Globus pallidus (tissue), 1 donor: ENCODE measurements at places on chromosomes 6 and 20.
A peak's percentile ranks its signal among the peaks of the same experiment; 100 is the strongest.

DNA sequence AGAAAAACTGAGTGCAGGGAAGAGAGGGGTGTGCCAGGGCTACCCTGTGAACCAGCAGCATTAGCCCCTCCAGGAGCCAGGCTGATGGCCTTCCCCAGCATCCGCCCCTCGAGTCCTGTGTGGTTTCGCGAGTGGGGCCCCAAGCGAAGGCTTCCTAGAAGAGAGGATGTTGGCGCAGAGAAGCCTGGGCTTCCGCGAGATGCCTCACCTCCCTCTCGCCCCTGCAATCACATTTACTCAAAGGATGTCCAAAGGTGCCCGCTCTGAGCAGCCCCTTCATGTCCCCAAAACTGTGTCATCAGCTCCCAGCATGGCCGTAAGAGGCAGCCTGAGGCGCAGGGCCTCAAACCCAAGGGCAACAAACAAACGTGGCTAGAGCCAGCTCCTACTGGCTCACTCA is 111.7 kb downstream of the PREX1 start:
- DNase-seq, result no peak

DNA sequence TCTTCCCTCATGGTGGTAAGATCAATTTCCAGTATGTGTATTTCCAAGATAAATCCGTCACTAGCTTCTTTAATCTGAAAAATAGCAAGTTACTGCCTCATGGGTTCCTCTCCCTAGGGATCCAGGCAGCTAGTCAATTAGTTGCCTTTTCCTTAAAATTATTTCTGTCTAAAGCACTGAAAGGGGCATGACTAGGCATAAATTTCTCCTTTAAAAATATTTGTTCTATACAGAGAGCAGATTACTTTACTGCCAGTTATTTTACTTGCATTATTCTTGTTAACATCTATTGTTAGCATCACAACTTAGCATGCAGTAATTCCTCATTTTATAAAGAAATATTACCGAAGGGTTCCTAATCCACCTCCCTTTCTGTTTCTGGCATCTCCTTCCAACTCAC is 1.4 kb downstream of the MTCL3 start:
- DNase-seq, result no peak

GRCh38 chr20:58927490-58928061 is 53.5 kb upstream of the NELFCD start:
- DNase-seq, result no peak

- DNase-seq, result no peak
Measured at GRCh38 chr6:135577059-135577538, 79.6 kb upstream of the AHI1 start.

- DNase-seq, result no peak
Measured at GRCh38 chr6:15969236-15969778, 159.6 kb upstream of the MYLIP start.

DNA sequence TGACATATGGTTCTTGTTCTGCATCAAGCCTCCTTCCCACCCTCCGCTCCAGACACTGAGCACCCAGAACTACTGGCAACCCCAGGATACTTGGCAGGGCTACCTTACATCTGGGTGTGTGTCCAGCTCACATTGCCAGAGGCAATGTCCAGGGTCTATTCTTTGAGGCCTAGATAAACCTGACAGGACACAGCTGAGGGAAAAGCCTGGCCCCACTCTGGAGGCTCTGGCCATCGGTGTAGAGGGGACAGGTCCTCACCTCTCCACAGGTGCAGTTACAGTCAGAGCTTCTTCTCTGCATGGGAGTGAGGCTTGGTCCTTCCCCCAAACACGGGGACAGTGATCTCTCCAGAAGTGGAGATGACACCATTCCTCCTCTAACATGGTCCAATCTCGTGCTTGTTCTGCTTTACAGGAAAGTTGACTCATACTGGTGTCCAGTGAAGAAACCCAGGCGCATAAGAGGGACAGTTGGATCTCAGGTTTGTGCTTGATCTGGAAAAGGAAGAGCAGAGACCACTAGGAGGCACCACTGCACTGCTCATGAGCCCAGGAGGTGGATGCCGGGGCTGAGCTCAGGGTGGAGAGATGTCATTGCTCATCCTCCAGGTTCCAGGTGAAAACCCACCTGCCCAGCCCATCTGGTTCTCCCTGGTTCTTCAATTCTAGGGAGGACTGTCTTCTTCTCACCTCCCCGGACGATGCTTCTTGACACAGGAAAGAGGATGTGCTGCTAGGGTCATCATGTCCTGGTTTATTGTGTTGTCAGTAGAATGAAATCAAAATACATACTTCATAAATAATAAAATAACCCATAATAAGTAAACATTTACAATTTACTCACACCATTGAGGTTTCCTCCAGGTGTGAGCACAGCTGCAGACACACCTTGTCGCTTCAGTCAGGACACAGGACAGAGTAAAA is 14.7 kb downstream of the HLA-F start:
- DNase-seq, result peak; percentile 57

DNA sequence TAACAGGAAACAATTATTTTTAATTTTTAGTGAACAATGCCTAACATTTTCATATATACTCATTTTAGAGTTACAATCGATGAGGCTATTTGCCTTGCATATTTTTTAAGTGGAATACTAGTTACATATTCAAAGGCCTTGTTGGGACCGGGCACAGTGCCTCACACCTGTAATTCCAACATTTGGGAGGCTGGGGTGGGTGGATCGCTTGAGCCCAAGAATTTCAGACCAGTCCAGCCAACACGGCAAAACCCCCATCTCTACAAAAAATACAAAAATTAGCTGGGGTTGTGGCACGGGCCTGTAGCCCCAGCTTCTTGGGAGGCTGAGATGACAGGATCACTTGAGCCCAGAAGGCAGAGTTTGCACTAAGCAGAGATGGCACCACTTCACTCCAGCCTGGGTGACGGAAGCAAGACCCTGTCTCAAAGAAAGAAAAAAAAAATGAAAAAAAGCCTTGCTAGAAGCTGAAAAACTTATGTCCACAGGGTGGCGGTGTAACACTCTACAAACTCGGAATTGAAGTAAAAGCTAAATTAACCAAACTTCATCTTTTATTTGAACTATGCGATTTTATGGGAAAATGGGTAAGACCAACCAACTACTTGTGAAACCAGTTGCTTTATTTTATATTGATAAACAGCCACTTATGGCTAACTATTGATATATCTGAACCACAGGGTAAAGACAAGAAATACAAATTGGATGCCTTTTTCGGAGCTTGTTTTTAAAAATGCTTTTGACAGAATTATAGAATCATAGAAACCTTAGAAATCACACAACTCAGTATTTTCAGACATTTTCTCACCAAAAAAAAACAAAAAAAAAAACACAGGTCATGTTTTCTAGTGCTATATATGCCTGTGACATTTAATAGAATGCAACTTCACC is 24.1 kb upstream of the ROS1 start:
- DNase-seq, result peak; percentile 47

DNA sequence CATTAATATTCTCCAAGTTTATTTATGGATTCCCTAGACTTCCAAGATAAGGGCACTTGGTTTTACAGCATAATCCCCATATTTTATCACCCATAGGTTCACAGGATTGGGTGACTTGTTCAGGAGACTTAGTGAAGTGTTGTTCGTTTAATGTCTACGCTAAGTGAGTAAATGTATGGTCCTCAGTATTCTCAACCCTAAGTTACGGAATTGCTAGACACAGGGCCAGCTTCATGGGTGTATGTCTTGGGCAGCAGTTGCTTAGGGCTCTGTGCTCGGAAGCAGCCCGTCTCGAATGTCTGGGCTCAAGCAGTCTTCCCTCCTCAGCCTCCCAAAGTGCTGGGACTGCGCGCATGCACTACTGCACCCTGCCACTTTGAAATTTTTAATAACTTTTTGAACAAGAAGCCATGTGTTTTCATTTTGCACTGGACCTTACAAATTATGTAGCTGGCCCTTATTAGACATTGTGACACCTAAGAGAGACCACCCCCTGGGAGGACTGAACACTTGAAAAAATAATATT is 91.5 kb upstream of the ZNF217 start:
- DNase-seq, result no peak

GRCh38 chr20:38859070-38859690 is 53.7 kb downstream of the PPP1R16B start:
- DNase-seq, result no peak
